ENCODE measurements at places on chromosomes 6 and 20.

DNA sequence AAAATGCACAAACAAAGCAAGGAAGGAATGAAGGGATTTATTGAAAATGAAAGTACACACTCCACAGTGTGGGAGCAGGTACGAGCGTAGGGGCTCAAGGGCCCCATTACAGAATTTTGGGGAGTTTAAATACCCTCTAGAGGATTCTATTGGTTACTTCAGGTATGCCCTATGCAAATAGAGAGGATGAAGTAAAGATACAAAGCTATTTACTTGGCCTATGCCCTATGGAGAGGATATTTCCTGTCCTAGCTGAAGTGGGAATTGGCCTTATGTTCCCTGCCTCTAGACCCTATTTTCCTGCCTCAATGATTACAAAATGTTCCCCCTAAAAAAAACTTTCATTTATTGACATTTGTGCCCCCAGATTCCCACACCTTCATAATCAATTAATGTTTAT lies 59.7 kb upstream of the ASIP start:
- no peak for DNase-seq

DNA sequence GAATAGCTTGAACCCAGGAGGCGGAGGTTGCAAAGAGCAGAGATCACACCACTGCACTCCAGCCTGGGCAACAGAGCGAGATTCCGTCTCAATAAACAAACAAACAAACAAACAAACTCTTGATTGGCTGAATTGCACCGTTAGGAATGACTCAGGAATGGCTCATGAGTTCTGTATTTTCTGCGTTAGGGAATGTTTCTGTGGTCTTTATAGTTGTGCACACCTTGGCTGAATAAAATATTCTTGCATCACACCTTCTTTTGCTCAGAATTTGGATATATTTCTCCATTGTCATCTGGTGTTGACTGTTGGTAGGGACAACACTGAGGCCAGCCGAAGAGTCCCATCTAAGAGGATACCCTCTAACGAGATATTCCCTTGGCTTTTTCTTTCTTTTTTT lies 19.6 kb upstream of the PI16 start:
- no peak for DNase-seq

GRCh38 chr20:24148372-24148771 lies 159.8 kb upstream of the GGTLC1 start:
- no peak for DNase-seq

DNA sequence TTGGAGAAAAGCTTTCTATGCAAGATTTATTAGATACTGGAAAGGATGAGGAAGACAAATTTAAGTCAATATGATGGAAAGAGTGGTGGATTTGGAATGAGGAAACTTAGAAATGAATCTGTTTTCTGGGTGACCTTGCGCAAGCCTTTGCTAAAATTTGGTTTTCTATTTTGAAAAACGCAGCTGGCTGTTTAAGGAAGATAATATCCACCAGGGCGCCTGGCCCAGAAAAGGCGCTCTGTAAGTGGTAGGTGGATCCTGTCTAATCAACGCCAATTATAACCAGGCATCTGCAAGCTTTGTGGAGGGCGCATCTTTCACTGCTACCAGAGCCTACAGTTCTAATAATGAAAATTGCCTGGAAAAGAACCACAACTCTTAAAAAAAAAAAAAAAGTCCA lies 398 bp upstream of the SPATS1 start:
- DNase-seq, result no peak

DNA sequence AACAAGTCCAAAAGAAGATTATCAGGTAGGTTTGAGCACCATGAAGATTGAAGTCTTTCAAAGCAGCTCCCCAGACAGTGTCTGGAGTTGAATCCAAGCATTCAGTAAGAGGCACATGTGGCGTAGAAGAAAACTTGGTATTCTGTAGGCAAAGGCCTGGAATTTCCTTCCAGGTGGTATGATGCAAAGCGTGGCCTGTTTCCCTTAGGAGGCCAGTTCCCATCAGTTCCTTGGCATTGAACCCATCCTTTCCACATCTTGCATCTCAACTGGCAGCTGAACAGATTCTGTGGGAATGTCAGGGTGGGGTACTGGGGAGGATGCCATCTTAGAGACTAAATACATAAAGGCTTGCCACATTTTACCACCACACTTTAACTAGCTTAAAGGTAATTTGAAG lies 516.0 kb downstream of the BTBD3 start:
- no peak for DNase-seq

DNA sequence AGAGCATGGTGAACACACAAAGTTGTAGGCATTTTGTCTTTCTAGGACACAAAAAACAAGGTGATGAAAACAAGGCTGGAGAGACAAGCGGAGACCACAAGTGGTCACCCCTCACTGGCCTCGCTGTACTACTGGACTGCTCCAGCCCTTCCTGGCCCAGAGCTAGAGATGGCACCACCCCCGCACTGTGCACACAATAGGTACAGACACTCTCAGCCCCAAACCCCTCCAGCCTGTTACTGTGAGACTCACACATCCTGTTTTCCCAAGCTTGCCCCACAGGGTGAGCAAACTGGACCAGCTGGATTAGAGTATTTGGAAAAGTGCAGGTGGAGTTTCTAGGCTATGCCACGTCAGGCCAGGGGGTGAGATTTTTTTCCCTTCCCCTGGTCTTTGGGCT lies 8.4 kb upstream of the ZSWIM1 start:
- no peak for DNase-seq

DNA sequence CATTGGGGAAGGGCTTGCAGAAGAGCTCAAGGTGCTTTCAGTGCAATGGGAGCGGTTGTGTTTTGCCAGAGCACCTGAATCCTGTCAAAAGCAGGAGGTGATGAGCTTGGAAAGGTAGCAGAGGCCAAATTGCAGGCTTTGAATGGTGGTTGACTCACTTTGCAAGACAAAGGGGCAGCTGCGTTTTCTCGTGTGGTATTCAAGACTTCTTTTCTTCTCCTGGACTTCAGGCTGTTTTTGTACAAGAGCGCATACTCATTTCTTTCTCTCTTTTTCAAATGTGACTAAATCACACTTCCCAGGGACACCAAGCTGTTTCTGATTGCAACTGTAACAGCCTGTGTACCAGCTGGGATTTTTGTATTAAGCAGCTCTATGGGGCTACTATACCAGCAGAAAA lies 32.3 kb downstream of the GHRH start:
- no peak for DNase-seq

DNA sequence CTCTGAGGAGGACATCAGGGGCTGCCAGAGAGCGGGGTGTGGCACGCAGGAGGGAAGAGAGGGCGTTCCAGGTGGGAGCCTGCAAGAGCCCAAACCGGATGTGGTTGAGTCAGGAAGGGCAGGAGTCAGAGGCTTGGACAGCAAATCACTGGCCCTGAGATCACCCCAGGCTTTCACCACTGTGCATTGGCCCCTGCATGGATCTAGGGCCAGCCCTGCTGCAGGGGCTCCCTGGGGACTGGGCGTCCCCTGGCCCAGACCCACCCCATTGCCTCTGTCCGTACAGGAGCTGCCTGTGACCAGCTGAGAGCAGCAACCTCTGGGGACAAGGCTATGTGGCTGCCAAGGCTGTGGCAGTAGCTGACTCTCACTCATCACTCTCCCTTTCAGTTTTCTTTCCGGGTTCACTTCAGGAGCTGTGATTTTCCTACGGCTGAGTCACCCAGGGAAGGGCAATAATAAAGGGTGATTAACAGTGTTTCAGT lies 33.9 kb downstream of the KCNK17 start:
- no peak for DNase-seq

- no peak for DNase-seq
Measured at GRCh38 chr6:16690608-16691142, 70.6 kb downstream of the ATXN1 start.

DNA sequence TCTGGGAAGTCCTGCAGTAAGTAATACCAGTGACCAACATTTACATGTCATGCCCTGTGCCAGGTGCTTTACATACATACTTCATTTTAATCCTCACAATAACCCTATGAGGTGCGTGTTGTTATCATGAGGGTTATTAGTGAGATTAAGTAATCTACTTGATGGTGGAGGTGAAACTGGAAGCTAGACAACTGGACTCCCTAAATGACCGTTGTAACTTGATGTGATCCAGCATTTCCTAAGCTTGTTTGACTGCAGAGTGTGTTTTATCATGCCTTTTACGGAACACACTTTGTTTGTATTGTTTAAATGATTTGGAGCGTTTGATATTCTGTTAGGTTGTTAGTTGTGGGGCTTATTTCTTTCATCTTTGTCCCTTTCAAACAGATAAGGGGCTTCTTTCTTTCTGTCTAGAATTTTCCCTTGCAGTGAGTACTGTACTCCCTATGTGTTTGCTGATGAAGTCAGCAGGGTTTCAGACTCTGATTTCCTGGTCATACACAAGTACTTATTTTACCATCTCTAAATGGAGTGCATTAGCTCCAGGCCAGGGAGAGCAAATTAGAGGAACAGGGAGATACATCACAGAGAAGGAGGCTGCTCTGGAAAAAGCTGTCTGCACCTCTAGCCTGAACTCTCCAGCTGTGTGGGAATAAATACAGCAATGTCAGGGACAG lies 29.7 kb downstream of the CHMP4B start:
- no peak for DNase-seq

DNA sequence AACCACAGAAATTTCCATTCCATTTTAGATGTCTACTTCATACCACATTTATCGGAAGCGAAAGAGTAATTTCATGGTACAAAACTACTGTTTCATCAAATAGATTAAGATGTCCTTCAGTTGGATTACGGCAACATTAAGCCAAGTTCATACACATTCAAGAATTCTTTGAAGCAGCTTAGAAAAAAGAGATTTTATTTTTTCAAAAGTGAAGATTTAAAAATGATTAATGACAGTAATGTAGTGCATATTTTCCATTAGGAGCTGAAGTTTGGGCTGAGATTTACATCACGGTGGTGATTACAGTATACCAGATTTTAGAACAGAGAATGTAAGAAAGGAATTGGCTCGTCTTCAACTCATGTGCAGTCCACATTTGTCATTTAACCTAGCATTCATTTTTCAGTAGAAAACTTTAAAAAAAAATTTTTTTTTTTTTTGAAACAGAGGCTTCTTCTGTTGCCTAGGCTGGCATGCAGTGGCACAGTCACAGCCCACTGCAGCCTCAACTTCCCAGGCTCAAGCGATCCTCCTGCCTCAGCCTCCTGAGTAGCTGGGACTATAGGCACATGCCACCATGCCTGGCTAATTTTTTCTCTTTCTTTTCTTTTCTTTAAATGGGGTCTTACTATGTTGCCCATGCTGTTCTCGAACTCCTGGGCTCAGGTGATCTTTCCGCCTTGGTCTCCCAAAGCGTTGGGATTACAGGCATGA lies 1.9 kb downstream of the SYNJ2 start:
- DNase-seq, result no peak

GRCh38 chr6:11731423-11731822 lies 47.2 kb downstream of the ADTRP start:
- DNase-seq, result no peak

GRCh38 chr20:53785320-53785719 lies 191.7 kb upstream of the ZNF217 start:
- no peak for DNase-seq

- DNase-seq, result peak; percentile 55
Measured at GRCh38 chr20:23419995-23420901, 1.0 kb downstream of the NAPB start.

GRCh38 chr6:152952045-152952444 lies 30.8 kb downstream of the FBXO5 start:
- no peak for DNase-seq

- no peak for DNase-seq
Measured at GRCh38 chr20:60206259-60206658, 248.0 kb downstream of the CDH26 start.

DNA sequence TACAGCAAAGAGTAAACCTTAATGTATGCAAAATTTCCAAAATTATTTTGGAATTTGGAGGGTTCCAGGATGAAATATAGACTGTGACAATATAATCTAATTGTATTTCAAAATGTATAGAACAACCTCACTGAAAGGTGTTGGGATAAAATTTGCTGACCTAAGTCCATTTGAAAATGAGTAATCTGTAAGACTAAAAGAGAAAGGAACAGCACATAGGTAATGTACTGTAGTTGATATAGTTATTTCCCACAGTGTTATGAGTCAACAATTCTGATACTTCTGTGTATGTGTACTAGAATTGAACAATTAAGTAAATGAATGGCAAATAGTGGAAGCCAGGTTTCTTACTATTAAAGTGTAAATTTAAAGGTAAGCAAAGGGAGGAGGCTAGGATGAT lies 23.8 kb upstream of the ELOVL4 start:
- no peak for DNase-seq

DNA sequence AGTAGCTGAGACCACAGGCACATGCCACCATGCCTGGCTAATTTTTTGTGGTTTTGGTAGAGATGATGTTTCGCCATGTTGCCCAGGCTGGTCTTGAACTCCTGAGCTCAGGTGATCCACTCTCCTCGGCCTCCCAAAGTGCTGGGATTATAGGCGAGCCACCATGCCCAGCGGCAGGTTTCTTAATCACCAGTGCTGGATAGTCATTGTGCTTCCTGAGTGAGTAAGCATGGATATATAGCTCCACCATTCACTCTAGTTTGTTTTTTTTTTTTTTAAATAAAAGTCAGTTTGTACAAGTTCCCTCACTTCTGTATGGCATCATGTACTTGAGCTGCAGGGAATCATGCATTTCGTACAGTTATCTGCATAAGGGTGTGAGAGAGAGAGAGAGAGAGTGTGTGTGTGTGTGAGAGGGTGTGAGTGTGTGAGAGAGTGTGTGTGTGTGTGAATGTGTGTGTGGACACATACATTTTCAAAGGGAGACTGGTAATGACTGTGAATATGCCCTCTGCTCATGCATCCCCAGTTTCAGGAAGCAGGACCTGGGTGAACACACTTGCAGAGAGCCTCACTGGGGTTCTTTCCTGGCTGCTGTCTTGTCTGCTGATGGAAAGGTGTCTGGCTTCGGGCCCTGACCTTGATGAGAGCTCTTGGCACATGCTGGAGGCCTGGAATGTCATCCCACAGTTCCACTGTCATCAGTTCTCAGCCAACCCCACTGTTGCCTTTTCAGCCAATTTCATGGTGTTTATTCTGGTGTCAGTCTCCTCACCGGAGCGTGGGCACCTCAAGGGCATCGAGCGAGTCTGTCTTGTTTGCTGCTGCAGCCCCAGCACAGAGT lies 65.0 kb upstream of the XRN2 start:
- no peak for DNase-seq

DNA sequence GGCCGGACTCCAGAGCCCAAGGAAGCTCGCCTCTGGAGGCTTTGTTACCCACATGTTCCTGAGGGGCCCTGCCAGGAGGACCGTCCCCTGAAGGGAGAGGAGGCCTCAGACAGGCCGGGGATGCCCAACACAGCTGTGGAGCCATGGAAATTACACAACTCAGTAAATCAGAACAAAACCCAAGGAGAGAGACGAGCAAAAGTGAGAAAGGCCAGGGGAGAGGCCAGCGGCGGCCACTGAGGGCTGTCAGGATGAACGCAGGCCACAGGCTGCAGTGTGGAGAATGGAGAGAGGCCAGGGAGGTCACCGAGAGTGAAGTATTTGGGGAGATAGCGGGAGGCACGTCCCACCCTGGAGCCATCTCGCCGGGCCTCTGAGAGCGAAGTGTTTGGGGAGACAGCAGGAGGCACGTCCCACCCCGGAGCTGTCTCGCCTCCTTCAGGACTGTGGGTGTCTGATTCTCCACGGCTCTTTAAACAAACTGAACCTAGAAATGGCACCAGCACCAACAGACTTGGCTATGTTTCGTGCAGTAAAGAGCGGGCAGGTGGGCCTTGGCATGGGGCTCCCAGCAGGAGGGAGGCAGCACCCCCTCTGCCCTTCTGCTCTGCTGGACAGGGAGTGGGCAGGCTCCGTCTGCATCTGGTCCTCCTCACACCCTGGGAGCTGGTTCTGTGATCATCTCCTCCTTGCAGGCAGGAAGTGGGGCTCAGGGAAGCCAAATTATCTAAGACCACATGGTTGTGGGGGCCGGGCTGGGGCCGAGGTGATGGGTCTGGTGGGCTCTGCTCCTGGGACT lies 91.0 kb downstream of the YTHDF1 start:
- peak; percentile 5 for DNase-seq

- no peak for DNase-seq
Measured at GRCh38 chr6:170173335-170173881, 117.5 kb downstream of the DLL1 start.
